ENCODE measurements at places on chromosomes 5 and 9. TPM values are rescaled to one million over a fixed set of nuclear protein-coding genes. Genes with fewer than 3 reads are reported as not detected.

TMC1 gene
- not detected for total RNA-seq

TAF11L10 gene
- total RNA-seq, result not detected

BASP1 gene
- total RNA-seq, result 19.7 TPM

SHISAL2B gene
- not detected for total RNA-seq

CCDC187 gene
- not detected for total RNA-seq

NMUR2 gene
- total RNA-seq, result not detected

CTNND2 gene
- 2.5 TPM for total RNA-seq

PLAC8L1 gene
- not detected for total RNA-seq

CER1 gene
- total RNA-seq, result not detected

PCBD2 gene
- total RNA-seq, result 11.6 TPM

DND1 gene
- total RNA-seq, result 0.46 TPM

NIPAL4 gene
- 4.2 TPM for total RNA-seq

CBY3 gene
- not detected for total RNA-seq

PDZD2 gene
- total RNA-seq, result 15.0 TPM

FBP2 gene
- not detected for total RNA-seq

SLC36A3 gene
- total RNA-seq, result not detected

SPARC gene
- total RNA-seq, result 269 TPM

LECT2 gene
- total RNA-seq, result not detected

GZMA gene
- total RNA-seq, result 0.40 TPM

FCN2 gene
- not detected for total RNA-seq

ZNF169 gene
- total RNA-seq, result 4.7 TPM

TSSK1B gene
- total RNA-seq, result under 0.01 TPM

TSLP gene
- total RNA-seq, result 2.0 TPM

CARD6 gene
- total RNA-seq, result 9.5 TPM

PDE6A gene
- not detected for total RNA-seq

OBP2B gene
- not detected for total RNA-seq

AK3 gene
- 116 TPM for total RNA-seq

BTNL8 gene
- 0.17 TPM for total RNA-seq

TNFSF8 gene
- total RNA-seq, result 1.9 TPM

SPOCK1 gene
- total RNA-seq, result 39.1 TPM

HSPB3 gene
- total RNA-seq, result 115 TPM

CMYA5 gene
- 4.2 TPM for total RNA-seq

PRRX2 gene
- 10.2 TPM for total RNA-seq

KIF20A gene
- total RNA-seq, result not detected

IL5 gene
- total RNA-seq, result not detected

ISL1 gene
- total RNA-seq, result not detected

PCDHAC2 gene
- total RNA-seq, result 8.8 TPM

PCDHB5 gene
- total RNA-seq, result 7.4 TPM

INSYN2B gene
- total RNA-seq, result not detected

TTC16 gene
- 0.17 TPM for total RNA-seq

ZNF79 gene
- total RNA-seq, result 8.3 TPM

PCDHA9 gene
- 0.42 TPM for total RNA-seq

GCNT1 gene
- 6.5 TPM for total RNA-seq

FGF10 gene
- total RNA-seq, result 3.7 TPM

PCDHA10 gene
- 0.33 TPM for total RNA-seq

CYSRT1 gene
- total RNA-seq, result not detected

ST8SIA4 gene
- 3.3 TPM for total RNA-seq

PLEKHG4B gene
- under 0.01 TPM for total RNA-seq

FOXD4L4 gene
- not detected for total RNA-seq

All from esophagus muscularis mucosa (tissue), 4 donors.